Thoracic aorta endothelial cell (primary cell): ENCODE measurements at places on chromosomes 3 and 15. TPM values are rescaled to one million over a fixed set of nuclear protein-coding genes. Genes with fewer than 3 reads are reported as not detected.

Gene LIPC
- total RNA-seq, result 0.07 TPM in 1 of 2 replicates, not detected in the other

Gene FSD2
- under 0.01 TPM in 1 of 2 replicates, not detected in the other for total RNA-seq

Gene ADAMTS7
- total RNA-seq, result 7.2 and 18.9 TPM in 2 replicates

Gene GALNT15
- 4.3 and 5.7 TPM in 2 replicates for total RNA-seq

Gene PLIN1
- total RNA-seq, result under 0.01 TPM in 1 of 2 replicates, not detected in the other

Gene LSMEM2
- not detected in 2 replicates for total RNA-seq

Gene VILL
- 5.3 and 6.9 TPM in 2 replicates for total RNA-seq

Gene LRRC58
- 41.9 and 51.4 TPM in 2 replicates for total RNA-seq

Gene LMCD1
- total RNA-seq, result 6.3 and 11.6 TPM in 2 replicates

Gene PTPRG
- total RNA-seq, result 67.4 and 73.9 TPM in 2 replicates

Gene CDCP1
- 14.1 and 19.2 TPM in 2 replicates for total RNA-seq

Gene IGSF11
- 0.07 TPM in 1 of 2 replicates, not detected in the other for total RNA-seq

Gene STXBP5L
- not detected in 2 replicates for total RNA-seq

Gene CDC25A
- total RNA-seq, result 25.3 and 27.0 TPM in 2 replicates

Gene KCNMB2
- not detected in 2 replicates for total RNA-seq

Gene C2CD4B
- total RNA-seq, result 8.2 and 21.7 TPM in 2 replicates

Gene ARPP21
- total RNA-seq, result not detected in 2 replicates

Gene RLBP1
- total RNA-seq, result not detected in 2 replicates

Gene PRR23A
- total RNA-seq, result not detected in 2 replicates

Gene GFM1
- 95.5 and 104 TPM in 2 replicates for total RNA-seq

Gene SEMA7A
- total RNA-seq, result 0.53 and 1.0 TPM in 2 replicates
